ENCODE measurements at places on chromosomes 12 and 14.

DNA sequence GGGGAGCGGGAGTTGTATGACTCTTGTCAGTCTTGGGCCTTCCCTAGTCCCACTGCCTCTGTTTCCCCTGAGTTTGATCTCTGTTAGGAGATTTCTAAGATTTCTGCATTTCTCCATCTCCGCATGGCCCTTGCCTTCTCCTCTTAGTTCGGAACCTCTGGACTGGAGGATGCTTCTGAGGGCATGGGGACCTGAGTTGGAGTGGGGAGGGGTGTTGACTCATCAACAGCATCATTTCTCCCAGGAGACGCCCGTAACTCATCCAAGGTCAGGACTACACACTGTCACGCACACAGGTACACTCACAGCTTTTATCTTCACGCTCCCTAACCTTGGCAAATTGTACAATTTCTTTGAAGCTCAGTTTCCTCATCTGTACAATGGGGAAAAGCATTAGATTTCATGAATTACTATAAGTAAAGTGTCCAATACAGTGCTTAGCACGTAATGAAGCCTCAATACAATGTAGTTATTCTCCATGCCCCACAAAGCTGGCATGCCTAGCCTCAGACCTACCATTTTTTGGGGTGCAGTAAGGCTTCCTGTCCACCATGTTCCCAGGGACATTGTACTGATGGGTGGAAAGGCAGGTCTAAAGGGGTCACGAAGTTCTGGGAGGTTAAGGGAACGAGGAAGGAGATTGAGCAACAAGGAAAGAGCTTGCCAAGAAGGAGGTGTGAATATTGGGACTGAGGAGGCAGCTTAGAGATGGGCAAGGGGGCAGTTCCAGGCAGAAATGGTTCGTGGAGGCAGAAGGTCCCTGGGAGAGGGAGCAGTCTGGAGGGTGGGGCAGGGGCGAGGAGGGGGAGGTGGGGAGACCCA, 600 bp upstream of the LAG3 start:
- DNase-seq, result no peak

DNA sequence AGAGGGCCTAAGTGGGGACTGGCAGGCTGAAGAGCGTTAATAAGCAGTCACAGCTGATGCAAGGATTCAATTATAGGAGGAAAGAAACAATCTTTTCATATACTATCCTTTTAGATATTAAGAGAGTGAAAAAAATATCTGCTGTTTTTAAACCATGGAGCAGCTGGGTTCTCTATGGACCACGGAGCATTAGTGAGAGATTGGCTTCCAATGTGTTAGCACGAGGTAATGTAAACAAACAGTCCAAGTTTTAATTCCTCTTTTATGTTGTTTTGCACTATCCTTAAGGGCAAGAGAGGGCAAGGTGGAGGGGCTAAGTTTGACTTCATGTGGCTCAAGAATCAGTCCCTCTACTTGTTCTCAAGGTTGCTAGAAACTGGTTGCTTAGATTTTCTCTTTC, 30.9 kb downstream of the CDKN1B start:
- DNase-seq, result no peak

GRCh38 chr12:68972595-68972994, 39.6 kb upstream of the CPM start:
- DNase-seq, result no peak

- no peak for DNase-seq
Observed at GRCh38 chr12:85610194-85610593, 226.0 kb downstream of the RASSF9 start.

- DNase-seq, result no peak
Observed at GRCh38 chr12:24069532-24070395, 120.3 kb upstream of the SOX5 start.

- DNase-seq, result no peak
Observed at GRCh38 chr12:65335021-65335714, 56.7 kb downstream of the MSRB3 start.

DNA sequence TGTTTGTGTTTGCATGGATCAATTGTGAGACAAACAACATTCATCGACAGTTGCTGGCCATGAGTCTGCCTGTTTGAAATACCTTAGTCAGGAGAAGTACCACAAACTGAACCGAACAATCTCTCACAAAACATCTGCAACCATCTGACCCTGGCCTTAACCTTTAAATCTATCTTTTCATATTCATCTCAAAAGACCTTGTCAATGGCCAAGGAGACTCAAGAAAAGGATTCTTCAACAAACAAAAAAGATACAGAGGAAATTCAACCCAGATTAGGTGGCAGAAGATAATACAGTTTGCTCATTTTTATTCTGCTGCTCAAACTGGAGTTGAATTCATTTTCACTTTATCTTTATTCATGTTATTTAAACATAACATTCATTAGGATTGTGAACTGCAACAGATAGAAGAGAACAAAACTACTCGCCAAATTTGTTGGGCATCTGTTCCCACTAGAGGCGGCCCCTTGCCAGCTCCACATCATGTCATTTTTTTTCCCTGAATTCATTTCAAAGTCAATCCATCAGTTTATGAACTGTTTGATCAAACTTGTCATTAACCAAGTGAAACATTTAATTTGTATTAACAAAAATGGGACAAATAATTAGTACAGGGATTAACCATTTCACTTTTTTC, 152.3 kb upstream of the OTX2 start:
- no peak for DNase-seq

DNA sequence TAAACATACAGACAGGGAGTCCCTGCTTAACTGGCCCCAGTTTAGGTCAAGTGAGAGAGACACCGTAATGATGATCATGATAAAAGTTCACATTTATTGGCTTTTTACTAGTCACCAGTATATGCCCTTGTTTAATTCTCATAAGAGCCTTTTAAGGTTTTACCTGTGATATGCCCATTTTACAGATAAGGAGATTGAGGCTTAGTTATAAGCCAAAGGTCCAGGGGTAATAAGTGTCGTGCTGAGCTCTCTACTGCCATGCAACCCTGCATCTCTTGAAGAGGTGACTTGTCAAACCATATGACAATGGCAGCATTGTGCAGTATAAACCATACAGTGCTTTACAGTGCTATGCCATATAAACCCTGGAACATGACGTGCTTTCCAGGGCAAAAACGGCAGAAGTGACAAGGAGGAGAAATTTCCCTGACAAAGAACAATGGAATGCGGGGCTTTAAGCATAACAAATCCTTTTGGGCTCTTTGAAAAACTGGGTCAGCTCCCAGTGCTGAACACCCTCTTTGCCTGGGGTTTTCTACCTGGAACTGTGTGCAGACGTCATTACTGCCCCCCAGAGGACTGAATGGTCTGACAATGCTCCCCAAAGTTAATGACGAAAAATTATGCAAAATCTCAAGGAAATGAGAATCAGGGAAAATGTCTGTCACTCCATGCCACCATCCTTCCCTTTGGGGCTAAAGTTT, 59.7 kb upstream of the C14orf132 start:
- DNase-seq, result no peak

DNA sequence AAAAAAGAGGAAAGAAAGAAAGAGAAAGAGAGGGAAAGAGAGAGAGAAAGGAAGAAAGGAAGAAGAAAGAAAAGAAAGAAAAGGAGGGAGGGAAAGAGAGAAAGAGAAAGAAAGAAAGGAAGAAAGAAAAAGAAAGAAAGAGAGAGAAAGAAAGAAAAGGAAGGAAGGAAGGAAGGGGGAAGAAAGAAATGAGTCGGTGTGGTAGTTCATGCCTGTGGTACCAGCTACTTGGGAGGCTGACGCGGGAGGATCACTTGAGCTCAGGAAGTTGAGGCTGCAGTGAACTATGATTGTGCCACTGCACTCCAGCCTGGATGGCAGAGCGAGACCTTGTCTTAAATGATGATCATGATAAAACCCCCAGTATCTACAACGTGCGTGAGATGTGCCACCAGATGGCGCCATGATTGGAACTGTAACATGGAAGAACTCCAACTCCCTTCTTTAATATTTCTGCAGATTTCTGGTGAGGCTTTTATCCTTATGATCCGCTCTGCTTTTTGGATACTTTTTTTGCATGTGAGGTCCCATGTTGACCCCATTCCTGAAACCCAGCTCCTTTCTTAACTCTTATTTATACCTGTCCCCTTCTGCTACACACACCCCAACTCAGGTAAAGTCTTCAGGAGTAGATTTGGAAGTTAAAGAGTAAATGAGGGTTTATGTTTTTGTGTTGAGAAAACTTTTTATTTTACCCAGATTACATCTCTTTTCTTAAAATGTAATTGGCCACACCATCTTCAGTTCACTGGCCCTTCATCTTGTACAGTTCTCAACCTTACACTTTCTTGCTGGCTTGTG, 25.6 kb downstream of the RNASE10 start:
- peak; percentile 38 for DNase-seq

- DNase-seq, result no peak
Observed at GRCh38 chr12:89544022-89544421, 18.2 kb upstream of the POC1B start.

GRCh38 chr12:50778663-50779590, 15.0 kb downstream of the ATF1 start:
- no peak for DNase-seq

GRCh38 chr12:110458756-110459155, 8.6 kb upstream of the ARPC3 start:
- no peak for DNase-seq

- no peak for DNase-seq
Observed at GRCh38 chr12:121538699-121539061, 42.1 kb downstream of the KDM2B start.

DNA sequence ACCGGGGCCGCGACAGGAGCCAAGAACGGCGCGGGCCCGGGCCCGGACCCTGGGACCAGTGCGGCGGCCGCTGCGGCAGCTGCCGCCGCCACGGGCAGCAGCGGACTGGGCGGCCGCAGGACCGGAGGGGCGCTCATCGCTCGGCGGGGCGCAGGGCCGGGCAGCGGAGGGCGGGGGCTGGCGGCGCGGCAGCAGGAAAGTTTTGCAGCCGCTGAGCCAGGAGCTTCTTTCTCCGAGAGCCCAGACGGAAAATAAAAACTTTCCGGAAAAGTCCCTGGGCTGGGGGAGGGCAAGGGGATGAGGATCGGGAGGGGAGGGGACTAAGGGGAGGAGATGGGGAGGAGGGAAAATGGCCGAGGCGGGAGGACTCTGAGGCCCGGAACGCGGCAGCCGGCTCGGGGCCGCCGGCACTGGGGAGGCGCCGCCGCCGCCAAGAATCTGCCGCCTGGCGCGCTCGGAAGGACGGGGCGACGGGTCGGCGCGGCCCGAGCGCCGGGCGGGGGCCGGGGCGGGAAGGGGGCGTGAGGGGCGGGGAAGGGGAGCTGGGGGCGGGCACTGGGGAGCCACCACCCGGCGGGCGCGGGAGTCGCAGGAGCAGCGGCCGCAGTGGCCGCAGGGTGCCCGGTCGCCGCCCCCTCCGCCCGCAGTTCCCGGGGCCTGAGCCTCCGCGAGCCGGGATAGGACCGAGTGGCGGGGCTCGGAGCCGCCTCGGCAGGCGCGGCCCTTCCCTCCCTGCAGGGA, at the start of gene PRKD1:
Gene PRKD1, minus strand, starts transcription at position 472 of the 741 bp plus-strand sequence.
- no peak for DNase-seq

- no peak for DNase-seq
Observed at GRCh38 chr12:113140706-113141105, 5.1 kb upstream of the RASAL1 start.

GRCh38 chr12:132852496-132852895, 23.8 kb upstream of the GOLGA3 start:
- no peak for DNase-seq

GRCh38 chr14:32560209-32560857, 231.2 kb downstream of the AKAP6 start:
- DNase-seq, result no peak

- DNase-seq, result no peak
Observed at GRCh38 chr12:106299202-106299774, 3.2 kb upstream of the TCP11L2 start.

DNA sequence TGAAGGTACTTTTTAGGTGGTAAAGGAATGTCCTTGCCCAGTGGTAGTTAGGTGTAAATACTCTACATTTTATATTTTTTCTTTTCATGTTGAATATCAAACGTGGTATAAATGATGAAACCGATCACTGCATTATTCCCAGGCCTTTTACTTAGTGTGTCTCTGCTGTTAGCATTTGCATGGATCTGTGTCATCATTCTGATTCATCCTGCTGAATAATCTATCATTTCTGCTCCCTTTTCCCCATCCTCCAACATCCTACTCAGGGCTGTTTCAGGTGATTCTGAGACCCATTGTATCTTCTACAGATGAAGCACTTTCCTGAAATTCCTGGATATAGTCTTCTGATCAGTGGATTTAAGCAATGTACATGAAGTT, 61.0 kb upstream of the PTHLH start:
- no peak for DNase-seq

GRCh38 chr14:64340560-64341196, 46.5 kb upstream of the ESR2 start:
- no peak for DNase-seq

DNA sequence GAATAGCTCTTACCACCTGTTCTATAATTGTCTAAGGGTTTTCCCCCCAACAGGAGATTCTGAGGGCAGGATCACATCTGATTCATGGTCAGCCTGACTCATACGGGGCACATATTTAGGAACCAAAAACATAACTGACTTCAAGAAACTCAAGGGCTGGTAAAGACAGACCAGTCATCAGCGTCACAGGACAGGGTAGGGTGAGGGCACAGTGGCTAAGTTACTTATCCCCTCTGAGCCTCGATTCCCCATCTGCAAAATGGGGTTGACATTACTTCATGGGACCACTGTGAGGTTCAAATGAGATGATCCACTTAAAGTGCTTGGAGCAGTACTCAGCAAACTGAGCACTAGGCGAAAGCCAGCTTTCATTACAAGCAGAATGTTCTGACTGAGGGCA, 606 bp downstream of the CINP start:
- no peak for DNase-seq

GRCh38 chr14:50559990-50560930, at the start of gene ATL1:
Gene ATL1, plus strand, starts transcription at chr14:50560145. Its CDS starts 121 bp downstream, at chr14:50560266.
- DNase-seq, result no peak

GRCh38 chr12:47397664-47398281, 308.1 kb downstream of the RPAP3 start:
- DNase-seq, result no peak

- no peak for DNase-seq
Observed at GRCh38 chr14:75252254-75252837, 26.3 kb upstream of the FOS start.

DNA sequence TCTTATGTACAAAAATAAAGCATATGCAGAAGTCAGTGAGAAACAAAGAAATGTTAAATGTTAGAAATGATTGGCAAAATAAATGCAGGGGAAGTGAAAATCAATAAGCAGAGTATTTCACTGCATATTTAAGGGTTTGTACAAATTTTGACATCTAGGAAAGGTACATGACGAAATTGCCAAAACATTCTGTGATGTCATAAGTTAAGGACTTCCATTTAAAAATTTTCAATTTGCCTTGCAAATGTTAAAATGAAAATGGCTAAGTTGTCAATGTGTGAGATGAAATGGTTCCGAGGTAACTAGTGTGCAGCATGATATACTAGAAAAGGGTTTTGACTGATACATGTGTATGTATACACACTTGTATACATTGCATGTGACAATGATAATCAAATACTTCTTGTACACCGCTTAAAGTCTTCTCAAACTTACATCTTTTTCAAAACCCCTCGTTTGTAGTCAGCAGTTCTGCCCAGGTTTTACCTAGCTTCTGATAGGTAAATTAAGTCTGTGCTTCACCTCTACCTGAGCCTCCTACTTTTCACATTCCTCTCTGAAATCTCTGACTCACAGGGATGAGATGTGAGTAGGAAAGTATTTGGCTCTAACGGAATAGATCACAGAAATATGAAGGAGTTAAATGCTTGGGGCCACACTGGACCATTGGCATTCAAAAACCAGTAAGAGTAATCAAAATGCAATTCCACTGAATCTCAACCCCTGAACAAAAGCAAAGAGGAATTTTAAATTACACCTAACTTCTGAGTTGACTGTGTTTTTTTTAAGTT, 442.4 kb upstream of the FOXG1 start:
- no peak for DNase-seq

- peak; percentile 28 for DNase-seq
Observed at GRCh38 chr14:76352639-76353281, 23.2 kb upstream of the ESRRB start.

GRCh38 chr12:66092559-66093269, 37.8 kb downstream of the LLPH start:
- DNase-seq, result no peak

Data from activated T-helper 1 cell treated with anti-CD3 and anti-CD28 coated beads, Interleukin-2, amount 50 U/mL, for 16 hours (primary cell).